DMS 273 treated with DMSO at 0.1 percent for 48 hours (cell line): ENCODE measurements at places on chromosomes 4 and X.

- no peak for DNase-seq
Observed at GRCh38 chr4:90299373-90299772, 172.2 kb downstream of the CCSER1 start.

DNA sequence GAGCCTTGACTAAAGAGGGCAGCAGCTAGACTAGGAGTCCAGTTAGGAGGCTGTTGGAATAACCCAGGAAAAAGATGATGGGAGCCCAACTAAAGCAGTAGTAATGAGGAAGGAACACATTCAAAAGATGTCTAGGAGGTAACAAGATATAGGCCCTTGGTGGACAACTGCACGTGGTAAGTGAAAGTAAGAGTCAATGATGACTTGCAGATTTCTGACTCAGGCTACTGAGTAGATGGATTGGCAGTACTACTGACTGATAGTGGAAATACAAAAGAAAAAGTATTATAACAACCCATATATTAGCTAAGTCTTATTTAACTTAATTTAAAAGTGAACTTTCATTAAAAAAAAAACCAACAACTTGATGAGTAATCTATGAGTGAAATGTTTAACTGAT is 74.0 kb downstream of the PAK3 start:
- DNase-seq = no peak

DNA sequence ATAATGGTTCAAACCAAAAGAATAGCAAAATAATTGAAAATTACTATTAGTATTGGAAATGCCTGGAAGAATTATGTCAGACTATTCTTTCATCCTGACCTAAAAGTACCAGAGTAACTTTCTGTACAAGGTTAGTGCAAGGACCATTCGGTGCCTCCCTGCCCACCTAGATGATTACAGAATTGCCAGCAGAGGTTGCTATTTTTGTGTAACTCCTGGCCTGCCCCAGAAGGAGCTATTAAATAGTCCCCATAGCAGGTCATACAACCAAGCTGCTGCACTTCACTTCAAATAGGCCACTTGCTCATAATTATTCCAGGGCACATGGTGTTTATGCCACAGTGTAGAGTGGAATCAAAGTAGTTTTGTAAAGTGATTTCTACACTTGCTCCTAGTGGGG is 831.1 kb upstream of the PABPC4L start:
- no peak for DNase-seq

GRCh38 chrX:154918060-154918483 is 31.9 kb downstream of the F8A1 start:
- peak; percentile 74 for DNase-seq

GRCh38 chr4:76589402-76589801 is 154.4 kb downstream of the SHROOM3 start:
- DNase-seq = no peak

DNA sequence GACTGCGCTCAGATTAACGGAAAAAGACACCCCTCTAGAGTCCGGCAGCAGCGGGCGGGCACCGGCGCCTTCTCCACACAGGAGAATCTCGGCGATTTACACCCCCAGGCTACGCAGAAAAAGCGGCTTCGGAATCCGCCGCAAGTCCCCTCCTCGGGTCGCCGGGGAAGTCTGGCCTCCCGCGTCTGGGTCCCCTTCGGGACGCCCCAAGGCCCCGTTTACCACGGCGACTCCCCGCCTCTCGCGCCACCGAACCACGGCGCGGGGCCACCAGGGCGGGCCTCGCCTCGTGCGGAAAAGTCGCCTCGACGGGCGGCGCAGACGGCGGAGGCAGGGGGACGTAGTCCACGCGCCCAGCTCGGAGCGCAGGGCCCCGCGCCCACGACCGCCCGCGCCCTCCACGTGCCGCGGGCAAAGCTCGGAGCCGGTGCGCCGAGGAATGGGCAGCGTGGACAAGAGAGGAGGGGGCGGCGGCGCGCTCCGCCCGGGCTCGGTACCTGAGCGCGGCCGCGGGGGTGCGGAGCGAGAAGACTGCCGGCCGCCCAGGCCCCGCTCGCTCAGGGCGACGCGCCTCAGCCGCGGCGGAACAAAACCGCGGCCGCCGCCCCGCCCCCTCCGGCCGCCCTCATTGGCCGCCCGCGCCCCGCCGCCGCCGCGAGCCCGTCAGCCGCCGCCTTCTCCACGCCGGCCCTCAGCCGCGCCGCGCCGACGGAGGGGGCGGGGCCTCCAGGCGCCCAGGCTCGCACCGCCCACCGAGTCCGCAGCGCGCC is at the start of gene FAM53A:
Gene FAM53A, minus strand, starts transcription at position 578 of the 770 bp plus-strand sequence. CDS start 15,572 bp downstream, outside the sequence.
- DNase-seq = no peak

GRCh38 chr4:80434238-80434637 is 98.7 kb downstream of the CFAP299 start:
- DNase-seq = no peak

DNA sequence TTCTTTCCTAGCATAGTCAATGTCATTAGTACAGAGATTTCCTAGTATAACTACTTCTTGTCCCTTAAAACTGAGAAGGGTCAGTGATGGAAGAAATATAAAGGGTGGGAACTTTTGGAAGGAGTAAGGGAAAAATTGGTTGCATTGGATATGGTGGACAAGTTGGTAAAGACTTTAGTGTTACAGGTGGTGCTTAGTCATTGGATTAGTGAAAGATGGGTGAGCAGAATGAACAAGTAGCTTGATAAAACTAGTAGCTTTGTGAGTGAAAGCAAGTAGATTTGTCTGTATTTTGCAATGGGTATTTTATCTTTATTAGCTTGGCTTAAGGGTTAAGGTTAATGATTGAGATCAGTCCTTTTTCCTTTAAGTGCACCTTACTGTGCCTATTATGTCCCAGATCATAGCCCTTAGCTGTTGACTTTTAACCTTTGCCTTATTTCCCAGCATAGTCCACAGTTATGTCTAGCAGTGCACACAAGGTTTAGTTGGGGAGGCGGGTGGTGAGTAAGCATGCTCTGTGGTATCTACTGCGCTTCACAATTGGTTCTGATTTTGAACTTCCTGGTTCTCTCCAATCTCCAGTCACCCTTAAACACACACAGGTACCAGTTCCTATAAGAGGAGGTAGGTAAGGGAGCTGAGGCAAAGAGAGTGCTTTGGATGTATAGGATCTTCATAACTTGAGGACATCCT is 9.5 kb downstream of the WDR44 start:
- DNase-seq = no peak

DNA sequence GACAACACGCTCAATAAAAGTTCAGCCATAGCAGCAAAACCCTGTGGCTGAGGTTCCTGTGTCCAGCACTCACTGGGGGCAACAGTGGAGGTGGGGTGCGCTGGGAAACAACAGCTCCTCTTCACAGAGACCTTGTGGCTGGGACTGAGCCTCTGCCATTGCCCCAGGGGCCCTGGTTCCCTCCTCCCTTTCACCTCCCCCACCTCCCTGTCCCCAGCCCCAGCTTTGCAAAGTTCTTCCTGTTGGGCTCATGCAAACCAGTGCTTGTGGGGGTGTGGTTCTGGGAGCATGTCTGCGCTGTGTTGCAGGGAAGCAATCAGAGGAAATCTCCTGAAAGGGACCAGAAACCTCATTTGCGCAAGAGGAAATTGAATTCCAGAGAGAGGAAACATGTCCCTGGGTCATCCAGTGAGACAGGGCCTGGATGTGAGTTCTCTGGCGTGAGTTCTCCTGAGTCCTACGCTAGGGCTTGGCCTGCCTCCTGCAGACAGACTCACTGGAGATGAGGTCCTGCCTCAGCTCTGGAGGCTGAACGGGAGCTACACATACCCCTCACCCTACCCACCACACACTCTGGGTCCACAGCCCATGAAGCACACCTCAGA is 7.4 kb downstream of the FATE1 start:
- DNase-seq = no peak

- no peak for DNase-seq
Observed at GRCh38 chrX:102154900-102155805, 624 bp downstream of the BEX5 start.

DNA sequence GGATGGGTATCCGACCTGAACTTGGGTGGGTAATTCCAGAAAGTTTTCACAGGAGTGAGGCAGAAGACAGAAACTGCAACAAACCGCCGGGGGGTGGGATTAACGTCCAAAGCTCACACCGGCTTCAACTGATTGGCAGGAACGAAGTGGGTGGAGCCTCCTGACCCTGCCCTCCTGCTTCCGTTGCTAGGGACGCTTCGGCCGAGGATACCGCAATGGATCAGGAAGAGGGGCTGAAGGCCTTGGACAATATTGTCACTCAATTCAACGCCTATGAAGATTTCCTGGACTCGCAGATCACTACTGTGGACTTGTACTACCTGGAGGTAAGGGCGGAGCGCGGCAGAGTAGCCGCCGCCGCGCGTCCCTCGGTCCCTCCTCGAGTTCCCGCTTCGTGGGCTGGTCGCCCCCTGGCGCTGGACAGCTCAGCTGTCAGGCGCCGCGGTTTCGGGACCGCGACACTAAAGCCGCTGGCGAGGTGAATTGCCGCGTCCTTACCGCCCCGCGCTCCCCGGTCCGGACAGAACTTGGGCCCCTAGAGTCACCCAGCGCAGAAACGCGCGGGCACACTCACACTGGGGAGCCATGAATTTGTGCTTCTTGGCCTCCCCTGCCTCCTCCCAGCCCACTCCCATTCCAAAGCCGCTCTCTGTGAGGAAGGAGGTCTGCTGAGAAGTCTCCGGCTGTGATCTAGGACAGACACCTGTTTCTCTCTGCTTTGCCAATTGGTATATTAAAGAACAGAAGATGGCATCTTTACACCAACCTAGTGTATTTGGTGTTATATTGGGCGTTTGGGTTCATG is at the start of gene CFAP299:
Gene CFAP299, plus strand, starts transcription at position 177 of the 805 bp plus-strand sequence.
- DNase-seq = peak; percentile 69

- DNase-seq = no peak
Observed at GRCh38 chrX:150253959-150254620, 109.0 kb upstream of the MAMLD1 start.

DNA sequence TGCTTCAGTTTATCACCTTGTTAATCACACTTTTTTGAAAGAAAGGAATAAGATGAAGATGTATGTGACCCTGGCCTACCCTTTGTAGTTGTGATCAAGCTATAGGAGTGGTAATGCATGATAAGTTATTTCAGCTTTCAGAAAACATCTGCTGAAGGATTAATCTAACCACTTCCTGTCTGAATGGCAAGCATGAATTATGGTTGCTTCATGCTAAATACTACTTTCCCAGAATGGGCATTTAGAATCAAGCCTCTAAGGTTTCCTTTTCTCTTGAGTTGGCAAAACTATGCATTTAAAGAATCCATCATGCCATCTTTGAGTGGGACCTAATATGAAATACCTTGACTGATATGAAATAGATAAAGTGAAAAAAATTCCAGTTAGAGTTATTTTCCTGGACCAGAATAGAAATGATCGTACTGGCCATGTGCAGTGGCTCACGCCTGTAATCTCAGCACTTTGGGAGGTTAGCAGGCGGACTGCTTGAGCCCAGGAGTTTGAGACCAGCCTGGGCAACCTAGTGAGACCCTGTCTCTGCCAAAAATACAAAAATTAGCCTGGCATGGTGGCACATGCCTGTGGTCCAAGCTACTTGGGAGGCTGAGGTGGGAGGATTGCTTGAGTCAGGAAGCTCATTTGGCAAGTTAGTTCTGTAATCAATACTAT is 59.1 kb downstream of the ANXA3 start:
- DNase-seq = no peak

DNA sequence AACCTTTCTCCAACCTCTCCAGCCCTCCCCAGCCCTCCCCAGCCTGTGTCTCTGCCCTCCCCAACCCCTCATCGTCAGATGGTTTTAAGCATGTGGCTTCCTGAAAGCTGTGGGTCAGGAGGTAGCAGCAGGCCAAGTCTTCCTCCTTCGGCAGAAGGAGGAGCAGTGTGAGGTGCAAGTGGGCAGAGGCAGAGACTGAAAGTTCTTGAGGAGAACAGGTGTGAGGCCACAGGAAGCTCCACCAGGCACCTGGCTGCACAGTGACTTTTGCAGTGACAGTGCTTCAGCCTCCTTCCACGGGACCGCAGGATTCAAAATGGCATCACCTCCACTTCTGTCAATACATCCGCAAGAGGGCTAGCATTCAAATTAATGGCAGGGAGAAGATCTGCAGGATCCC is 203.9 kb upstream of the LEF1 start:
- DNase-seq = no peak

- DNase-seq = no peak
Observed at GRCh38 chr4:1765409-1766072, 27.6 kb upstream of the FGFR3 start.

DNA sequence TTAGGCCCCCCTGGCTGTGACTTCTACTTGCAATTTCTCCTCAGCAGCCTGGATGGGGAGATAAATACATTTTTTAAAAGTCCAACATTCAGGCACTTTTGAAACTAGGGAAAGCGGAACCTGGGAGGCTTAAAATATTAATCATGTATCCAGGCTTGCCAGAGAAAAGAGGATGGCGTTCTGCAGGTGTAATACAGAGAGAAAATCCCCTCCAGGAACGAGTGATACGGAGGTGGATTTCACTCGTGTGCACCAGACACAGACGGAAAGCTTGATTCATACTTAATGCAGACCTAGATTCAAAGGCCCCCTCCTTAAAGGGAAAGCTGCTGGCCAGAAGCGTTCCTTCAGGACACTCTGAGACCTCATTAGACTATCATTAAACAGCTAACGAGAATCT is 354.0 kb upstream of the BOD1L1 start:
- DNase-seq = no peak

DNA sequence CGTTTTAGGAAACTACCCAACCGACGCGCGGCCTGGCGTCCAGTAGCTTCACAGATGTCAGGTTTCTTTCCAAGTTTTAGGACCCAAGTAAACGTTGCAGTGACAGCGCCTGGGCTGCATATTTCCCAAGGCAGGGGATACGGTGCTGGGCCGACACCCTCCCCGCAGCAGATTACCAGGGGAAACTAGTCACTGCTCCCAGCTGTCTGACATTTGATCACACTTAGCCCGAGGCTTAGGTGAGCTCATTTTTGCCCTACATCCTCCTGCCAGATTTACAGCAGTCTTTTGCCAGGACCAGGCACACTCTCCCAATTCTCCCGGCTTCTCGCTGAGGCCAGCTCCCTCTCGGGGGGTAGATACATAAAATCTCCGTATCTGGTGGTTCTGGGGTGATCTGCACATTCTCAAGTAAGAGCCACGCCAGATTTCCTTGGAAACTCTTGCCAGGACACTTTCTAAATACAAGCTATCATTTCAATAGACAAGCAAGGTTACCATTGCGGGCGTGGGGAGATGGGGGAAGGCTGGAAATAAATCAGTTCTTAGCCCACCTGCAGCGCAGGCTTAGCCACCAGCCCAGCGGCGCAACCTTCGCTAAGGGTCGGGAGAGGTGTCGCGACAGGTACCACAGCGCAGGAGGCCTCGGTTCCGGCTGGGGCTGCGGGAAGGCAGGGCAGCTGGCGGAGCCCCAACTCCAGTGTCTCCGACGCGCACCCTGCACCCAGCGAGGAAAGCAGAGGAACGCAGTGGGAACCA is 2.5 kb upstream of the SOX3 start:
- no peak for DNase-seq

- DNase-seq = no peak
Observed at GRCh38 chr4:10442976-10443375, 14.2 kb downstream of the ZNF518B start.

GRCh38 chr4:177250056-177250696 is 59.5 kb upstream of the NEIL3 start:
- DNase-seq = peak; percentile 37

- DNase-seq = no peak
Observed at GRCh38 chr4:12933760-12934221, 550.3 kb downstream of the RAB28 start.
